ENCODE measurements at places on chromosomes 13 and 19.

- no peak for DNase-seq
Observed at GRCh38 chr19:48683349-48683748, 10.5 kb upstream of the NTN5 start.

- no peak for DNase-seq
Observed at GRCh38 chr19:15289673-15290072, 42.7 kb downstream of the BRD4 start.

- no peak for DNase-seq
Observed at GRCh38 chr19:58476498-58477015, 405 bp downstream of the ZNF446 start.

DNA sequence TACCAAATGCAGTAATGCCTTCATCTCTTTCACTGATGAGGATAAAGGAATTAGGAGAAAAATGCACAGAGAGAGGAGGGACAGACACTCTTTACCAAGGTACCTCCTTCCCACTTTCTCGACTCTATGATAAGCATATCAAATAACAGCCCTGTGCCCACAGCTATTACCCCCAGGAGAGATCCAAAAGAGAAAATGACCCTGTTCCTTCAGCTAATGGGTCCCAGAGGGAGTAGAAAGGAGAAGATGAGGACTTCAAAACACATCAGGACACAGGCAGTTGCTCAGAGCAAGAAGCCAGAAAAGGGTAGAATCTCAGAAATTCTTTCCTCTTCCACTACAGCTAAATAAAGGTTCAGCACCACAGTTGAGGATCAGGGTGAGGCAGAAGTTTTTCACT is 80.6 kb downstream of the ABCC4 start:
- no peak for DNase-seq

DNA sequence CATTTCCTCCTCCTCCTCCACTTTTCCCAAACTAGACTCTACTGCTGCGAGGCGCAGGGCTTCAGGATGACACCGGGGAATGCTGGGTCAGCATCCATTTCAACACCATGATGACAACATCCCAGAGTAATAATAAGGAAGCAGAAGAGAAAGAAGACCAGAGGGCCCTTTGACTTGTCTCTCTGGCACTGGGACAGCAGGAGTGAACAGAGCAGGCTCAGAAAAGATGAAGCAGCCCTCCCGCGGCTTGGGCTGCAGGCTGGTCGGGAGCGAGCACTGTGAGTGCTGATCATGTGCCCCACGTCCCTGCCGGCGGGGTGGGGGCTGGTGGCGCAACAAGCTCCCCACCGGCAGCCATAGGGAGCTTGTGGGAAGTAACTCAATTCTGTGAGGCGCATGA is 30.5 kb downstream of the RANBP3 start:
- DNase-seq: no peak

DNA sequence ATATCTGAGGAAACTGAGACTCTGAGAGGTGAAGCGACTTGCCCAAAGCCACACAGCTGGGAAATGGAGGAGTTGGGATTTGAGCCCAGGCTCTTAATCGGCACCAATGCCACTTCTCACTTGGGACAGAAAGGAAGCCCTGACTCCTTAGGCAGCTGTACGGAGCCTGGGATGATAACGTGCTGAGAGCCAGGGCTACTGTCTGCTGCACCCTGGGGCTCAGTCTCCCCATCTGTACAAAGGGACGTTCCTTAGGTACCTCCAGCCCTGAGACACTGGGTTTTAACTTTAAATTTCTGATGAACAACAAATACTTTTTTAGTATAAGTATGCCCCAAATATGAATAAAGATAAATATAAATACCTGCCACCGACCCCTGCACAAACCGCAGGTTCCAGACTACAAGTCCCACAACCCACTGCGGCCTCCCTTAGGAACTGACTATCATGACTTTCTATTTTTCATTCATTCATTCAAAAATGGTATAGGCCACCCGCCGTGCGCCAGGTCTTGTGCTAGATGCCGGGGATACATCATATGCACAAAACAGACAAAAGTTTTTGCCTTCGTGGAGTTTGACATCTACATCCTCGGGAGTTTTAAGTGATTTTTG is 776 bp upstream of the NCLN start:
- DNase-seq: peak; percentile 53

GRCh38 chr19:16266586-16266942 is 58.1 kb upstream of the KLF2 start:
- peak; percentile 35 for DNase-seq

DNA sequence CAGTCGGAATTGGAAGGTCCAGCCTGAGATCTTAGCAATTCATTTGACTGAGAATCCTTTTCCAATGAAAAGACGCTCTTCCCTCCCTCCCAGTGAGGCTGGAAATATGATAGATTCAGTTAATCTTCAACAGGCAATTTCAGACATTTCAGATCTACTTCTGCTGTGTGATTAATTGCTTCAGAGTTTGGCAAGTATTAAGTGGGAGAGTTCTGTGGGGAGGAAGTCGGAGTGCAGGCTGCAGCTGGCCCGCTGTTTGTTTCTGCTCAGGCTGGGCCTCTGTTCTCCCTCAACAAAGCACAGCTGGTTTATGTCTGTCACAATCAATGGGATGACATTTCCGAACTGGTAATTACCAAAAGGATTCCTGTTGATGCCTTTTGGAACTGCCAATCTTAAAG is 178.2 kb downstream of the NDFIP2 start:
- no peak for DNase-seq

GRCh38 chr13:76709851-76710250 is 176.4 kb downstream of the KCTD12 start:
- DNase-seq: no peak

- no peak for DNase-seq
Observed at GRCh38 chr19:16066611-16067104, 9.6 kb upstream of the TPM4 start.

- no peak for DNase-seq
Observed at GRCh38 chr19:8552810-8553209, 24.4 kb downstream of the MYO1F start.

DNA sequence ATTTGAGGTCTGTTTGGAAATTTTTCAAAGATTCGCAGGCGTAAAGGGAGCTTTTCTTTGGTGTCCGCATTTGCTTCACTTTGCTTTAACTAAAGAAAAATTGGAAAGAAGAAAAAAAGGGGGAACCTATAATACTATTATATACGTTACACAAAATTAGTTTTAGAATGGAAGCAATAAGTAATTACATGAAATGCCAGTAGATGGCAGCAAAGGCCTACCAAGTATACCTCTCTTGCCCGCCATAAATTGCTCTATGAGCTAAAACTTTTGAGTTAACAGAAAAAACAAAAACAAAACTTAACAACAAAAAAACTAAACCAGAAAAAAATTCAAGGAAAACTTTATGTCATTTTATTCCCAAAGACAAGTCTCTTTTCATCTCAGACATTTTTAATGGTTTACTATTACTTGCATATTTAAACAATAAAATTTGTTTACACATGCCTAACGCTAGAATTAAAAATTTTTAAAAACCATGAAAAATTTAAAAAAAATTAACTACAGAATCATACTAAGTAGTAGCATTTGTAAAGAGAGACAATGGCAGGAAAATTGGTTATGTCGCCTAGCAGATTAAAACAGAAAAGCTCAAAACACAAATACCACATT is 271.4 kb downstream of the NALCN start:
- DNase-seq: no peak

- no peak for DNase-seq
Observed at GRCh38 chr19:18502246-18502637, 19.6 kb downstream of the ELL start.

GRCh38 chr19:8137425-8137824 is 12.0 kb downstream of the FBN3 start:
- DNase-seq: no peak

GRCh38 chr19:30428092-30428680 is 56.0 kb downstream of the ZNF536 start:
- no peak for DNase-seq

DNA sequence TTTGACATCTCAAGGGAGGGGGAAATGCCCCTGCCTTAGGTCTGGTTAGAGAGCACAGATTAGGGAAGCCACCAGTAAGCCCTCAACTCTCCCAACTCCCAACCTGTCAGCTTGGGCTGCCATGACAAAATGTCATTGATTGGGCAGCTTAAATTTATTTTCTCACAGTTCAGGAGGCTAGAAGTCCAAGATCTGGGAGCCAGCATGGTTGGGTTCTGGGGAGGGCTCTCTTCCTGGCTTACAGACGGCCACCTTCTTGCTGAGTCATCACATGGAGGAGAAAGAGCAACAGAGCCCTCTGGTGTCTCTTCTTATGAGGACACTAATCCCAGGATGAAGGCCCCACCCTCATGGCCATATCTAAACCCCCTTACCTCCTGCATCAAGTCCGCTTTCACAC is 24.2 kb downstream of the C19orf12 start:
- peak; percentile 44 for DNase-seq

DNA sequence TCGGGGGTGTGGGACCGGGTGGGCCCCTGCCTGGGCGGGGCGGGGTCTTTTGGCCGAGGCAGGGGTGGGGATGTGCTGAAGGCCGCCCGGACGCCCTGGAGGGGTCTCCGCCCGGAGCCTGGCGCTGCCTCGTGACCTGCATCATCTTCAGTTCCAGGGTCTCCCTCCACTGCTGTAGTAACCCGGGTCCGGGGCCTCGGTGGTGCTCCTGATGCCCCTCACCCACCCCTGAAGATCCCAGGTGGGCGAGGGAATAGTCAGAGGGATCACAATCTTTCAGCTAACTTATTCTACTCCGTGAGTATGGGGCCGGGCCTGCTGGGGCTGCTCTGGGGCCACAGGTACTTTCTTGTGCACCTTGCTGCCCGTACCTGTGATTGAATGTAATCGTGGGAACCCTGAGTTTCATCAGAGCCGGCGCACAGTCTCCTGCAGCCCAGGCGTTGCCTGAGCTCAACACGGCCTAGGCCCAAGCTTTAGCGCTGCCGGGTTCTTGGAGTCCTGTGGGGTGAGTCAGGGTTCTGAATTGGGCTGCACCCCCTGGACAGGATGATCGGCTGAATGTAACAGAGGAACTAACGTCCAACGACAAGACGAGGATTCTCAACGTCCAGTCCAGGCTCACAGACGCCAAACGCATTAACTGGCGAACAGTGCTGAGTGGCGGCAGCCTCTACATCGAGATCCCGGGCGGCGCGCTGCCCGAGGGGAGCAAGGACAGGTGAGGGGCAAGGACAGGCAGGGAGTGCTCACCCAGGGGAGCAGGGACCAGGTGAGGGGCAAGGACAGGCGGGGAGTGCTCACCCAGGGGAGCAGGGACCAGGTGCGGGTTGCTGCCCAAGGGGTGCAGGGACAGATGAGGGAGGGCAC is 10.5 kb downstream of the PEAK3 start:
- no peak for DNase-seq

DNA sequence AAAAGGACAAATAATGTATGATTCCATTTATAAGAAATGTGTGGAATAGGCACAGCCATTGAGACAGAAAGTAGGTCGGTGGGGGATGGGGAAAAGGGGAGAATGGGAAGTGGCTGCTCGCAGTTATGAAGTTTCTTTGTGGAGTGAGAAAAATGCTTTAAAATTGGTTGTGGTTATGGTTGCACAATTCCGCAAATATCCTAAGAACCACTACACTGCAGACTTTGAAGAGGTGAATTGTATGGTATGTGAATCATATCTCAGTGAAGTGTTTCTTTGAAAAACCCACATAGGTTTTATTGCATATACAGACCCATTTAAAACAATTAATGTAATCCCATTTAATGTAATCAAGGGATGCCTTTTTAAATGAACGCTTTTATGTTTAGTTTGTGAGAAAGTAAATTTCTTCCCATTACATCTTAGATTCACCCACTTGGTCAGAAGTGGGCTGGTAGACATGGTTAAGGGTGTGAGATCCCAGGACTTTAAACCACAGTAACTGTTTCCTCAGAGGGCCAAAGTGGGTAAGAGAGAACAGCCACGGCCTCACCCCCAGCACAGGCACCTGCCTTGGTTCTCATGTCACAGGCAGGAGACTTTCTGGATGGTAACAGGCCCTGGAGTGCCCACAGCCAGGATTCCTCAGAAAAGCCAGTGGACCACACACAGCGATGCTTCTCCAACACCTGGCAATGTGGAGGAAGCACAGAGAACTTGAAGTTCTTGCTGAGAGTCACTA is 119.3 kb upstream of the GJB6 start:
- DNase-seq: no peak

DNA sequence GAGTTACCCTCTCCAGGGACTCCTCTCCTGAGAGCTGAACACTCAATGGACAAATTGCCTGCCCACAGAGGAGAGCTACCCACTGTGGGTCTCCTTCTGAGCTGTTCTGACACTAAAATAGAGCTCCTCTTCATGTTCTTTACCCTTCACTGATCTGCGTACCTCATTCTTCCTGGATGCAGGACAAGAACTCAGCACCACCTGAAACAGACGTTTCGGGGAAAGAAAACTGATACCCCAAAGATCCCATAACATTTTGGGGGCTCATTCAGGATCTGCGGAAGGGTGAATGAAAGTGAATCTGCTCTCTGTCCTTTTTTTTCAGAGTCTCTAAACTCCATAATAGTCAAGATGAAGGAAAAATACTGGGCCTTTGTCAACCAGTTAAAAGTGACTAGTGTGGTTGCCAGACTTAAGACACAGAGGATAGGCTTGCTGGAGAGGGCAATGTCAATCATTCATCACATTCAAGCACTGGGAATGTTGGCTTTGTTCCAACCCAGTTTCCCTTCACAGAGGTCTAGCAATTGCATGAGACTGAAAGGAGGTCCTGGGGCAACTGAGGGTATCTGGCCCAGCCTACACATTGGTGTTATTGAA is 136.7 kb upstream of the SLITRK6 start:
- no peak for DNase-seq

DNA sequence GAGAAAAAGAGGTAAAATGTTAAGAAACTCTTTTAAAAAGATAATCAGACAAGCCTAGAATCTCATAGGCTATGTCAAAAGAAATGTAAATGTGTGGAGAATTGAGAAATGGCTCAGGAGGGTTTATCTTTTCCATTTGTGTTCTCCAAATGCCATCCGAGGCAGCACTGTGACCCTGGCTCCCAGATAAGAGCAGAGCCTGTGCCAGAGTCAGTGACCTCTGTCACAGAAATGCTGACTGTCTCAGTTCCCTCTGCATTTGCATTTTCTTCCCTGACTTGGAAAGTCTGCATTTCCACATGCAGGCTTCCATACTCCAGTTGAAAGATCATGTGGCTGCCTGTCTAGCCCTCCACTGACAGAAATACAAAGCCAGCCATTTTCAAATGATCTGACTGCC is 42.0 kb downstream of the SERTM1 start:
- no peak for DNase-seq

DNA sequence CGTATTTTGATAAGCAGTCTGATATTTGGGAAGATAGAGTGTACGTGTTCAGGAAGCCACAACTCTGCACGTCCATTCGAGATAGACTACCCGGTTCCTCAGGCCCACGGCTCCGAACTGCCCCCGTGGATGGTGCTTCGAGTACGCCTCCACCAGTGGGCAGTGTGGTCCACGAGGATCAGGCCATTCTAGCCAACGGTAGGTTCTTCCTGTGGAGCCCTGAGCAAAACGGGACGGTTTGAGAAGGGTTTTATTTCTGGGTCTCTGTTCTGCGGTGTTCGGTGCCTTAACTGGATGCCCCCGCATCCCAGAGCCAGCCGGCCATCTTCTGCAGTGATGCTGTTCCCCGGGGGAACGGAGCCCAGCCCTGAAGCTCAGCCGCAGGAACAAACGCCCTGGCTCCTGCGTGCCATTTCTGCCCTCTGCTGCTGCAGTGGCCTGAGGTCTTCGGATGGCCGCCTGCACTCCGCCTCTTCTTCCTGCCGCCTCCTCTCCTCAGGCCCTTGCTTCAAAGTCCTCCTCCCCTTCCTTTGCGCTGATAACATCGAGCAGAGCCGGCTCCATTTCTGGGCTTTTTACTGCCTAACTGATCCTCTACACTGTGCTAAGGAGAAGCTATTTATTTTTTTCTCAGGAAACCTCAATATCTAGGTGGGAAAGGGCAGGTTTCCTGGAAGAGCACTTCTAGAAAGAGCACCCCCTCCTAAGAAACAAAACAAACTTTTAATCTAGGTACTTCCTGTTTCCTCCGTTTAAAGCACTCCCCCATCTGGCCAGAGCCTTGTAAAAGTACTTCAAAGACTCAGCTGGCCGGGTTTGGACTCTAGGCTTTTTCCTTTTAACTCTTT is 36.2 kb upstream of the SLC46A3 start:
- no peak for DNase-seq

All from stimulated activated CD8-positive, alpha-beta memory T cell treated with anti-CD3 and anti-CD28 coated beads, Interleukin-7, amount 100 ng/mL, for 4 hours (primary cell).